ENCODE measurements at places on chromosomes 6 and 20.

DNA sequence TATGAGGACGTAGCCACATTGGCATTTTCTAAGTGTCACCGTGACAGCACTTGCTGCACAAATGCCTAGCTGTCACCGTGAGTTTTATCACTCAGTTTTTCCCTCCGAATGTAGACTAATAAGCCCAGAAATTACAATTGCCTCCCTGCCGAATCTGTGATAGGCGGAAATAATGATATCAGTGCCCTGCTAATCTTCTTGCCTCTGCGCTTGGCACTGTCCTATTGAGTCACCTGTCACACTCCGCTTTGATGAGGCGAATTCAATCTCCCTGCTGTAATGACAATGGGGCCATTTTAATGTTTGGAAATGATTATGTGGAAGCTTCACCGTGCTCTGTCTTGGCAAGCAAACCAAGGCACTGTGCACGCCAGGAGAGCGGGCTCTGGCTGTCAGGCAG, 112.8 kb downstream of the LINC00237 start:
- DNase-seq: no peak

DNA sequence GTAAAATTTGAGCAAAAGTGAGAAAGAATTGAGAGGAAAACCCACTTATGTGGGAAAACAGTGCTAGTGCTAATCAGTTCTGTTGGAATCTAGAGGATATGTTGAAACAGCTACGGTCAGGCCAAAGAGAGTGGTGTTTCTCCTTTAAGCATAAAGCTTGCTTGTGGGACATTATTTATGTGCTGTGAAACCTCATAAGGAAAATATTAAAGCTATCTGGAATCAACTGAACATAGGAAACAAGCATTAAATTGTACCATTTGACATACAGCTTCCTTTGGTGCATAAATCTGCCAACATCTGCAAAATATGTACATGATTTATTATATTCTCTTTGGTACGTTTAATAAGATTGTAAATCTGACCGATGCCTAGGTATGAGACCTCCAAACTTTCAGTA, 182.5 kb upstream of the PDE10A start:
- no peak for DNase-seq

DNA sequence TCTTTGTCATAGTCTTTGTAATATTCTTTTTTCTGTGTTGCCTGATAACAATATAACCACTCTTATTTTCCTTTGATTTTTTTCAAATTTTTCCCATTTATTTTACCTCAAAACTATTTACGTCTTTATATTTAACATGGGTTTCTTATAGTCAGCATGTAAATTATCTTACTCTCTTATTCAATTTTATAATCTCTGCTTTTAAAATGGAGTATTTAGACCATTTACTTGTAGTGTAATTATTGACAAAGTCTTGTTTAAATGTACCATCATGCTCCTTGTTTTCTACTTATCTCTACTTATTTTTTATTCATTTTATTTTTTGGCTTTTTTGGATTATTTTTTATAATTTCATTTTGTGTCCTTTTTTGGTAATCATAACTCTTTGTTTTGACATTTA, 476.5 kb upstream of the MAP3K7 start:
- no peak for DNase-seq

DNA sequence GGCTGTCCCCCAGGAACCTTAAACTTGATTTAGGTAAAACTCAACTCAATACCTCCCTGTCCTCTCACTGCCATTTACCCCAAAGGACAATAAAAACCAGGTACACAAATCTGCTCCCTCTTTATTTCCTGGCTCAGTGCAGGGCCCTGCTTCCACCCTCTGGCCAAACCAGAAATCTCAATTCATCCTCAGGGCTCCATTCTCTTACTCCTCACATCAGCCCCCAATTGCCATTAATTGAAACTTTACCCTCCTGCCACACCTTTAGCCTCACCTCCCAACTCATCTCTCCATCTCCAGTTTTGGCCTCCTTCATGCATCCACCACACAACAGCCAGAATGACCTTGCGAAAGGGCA, 10.5 kb downstream of the ZBTB2 start:
- no peak for DNase-seq

GRCh38 chr6:142960098-142960497, 15.1 kb upstream of the HIVEP2 start:
- DNase-seq: no peak

DNA sequence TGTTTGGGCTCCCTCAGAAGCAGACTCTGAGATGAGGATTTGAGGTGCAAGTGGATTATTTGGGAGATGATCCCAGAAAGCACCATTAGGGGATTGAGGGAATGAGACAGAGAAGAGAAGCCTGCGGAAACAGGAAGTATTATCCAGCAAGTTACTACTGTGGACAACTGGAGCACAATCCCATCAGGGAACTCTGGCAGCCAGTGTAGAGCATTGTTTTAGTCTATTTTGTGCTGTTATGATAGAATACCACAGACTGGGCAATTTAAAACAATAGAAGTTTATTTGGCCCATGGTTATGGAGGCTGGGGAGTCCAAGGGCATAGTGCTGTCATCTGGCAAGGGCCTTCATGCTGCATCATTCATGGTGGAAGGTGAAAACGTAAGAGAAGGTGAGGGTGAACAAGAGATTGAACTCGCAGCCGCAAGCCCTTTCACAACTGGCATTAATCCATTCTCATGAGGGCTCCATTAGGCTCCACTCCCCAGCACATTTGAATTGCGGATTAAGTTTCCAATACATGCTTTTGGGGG, 43.5 kb upstream of the SLC9A8 start:
- no peak for DNase-seq

DNA sequence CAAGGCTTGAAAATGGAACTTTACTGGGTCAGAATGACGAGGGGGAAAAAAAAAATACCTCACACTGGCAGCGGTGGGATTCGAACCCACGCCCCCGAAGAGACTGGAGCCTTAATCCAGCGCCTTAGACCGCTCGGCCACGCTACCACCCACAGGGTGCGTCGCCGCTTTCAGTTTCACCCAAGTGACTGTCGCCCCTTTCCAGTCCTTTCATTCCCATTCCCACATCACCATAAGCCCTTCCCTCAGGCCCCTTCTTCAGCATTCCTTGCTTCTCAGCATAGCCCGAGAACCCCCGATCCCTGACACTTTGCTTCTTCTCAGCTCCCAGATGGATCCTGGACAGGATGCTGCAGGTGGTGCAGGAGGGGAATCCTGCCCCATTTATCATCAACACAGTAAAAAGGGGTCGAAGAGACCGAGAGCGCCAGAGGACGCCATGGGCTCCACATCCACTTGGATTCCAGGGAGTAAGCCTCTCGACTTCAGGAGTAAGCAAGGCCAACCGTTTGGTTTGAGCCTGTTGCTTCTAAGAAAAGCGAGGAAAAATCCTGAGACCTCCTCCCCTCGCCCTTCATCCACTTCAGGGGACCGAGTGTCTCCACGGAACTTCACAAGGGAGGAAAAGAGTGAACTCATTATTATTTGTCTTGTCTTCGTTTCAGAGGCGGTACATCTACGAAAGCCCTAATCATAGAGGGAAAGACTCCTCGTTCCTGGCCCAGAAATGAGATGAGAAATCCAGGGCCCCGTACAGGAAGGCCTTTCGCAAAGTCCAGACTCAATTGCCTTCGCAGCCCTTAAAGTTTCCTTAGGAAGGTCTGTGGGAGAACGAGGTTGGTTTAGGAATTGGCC, 20.0 kb upstream of the TRIM27 start:
- peak; percentile 69 for DNase-seq

GRCh38 chr20:16003310-16003709, 569.9 kb downstream of the KIF16B start:
- DNase-seq: no peak

DNA sequence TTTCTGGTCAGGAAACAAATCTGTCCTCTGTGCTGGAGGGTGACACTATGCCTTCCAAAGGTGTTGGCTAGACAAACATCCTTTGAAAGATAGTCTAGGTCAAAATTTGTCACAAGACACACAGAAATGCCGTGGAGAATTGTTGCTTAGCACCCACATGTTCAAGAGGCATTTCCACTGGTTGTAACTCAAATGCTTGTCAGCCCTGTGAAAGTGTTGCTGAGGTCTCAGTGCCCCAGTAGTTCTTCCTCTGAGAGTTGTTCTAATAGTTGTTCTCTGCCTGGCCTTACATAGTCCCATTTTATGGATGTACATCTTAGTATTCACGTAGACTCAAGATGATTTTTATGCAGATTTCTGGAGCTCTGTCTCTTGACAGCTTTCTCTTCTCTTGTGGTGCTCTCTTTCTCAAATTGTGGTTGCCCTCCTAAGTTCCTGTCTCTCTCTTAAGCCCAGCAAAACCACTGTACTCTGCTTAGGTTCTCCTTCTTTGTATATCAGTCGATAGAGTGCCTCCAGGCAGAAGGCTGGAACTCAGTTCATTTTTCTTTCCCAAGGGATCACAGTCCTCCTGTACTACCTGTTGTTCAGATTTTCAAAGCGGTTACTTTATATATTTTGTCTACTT, 39.5 kb upstream of the REV3L start:
- no peak for DNase-seq

DNA sequence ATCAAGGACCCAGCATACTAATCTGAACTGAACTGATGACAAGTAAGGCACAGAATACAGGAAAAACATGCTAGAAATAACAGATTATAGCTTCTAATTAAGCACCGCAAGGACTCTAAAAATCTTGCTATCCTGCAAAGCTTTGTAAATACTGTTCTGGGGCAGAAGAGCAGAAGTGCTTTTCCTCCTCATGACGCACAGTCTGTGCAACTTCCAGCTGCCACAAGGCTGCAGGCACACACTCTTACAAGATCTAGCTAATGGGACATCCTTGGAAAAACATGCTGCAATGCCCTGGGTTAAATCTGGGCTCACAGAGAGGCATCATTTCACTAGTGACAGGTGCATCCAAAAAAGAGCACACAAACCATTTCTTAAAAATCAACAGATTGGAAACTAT, 188.6 kb downstream of the GJA10 start:
- no peak for DNase-seq

DNA sequence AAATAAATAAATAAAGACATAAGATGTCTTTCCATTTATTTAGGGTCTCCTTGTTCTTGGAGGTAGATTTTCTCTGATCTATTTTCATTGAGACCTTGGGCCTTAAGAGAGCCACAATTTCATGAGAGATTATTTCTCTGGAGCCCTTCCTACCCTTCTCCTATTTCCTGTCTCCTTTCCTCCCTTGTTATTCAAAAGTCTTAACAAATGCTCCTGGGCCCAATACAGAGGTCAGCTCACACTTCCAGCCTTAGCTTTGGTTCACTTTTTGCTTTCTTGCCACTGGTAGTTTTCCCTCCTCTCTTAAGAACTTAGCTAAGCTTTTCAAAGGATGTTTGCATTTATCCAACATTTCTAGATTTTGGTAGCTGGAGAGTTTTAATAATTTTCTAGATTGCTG, 44.0 kb downstream of the PTPRA start:
- no peak for DNase-seq

- DNase-seq: no peak
Observed at GRCh38 chr6:18561037-18561750, 174.0 kb downstream of the RNF144B start.

GRCh38 chr20:9166153-9166780, 97.4 kb downstream of the PLCB4 start:
- DNase-seq: no peak

DNA sequence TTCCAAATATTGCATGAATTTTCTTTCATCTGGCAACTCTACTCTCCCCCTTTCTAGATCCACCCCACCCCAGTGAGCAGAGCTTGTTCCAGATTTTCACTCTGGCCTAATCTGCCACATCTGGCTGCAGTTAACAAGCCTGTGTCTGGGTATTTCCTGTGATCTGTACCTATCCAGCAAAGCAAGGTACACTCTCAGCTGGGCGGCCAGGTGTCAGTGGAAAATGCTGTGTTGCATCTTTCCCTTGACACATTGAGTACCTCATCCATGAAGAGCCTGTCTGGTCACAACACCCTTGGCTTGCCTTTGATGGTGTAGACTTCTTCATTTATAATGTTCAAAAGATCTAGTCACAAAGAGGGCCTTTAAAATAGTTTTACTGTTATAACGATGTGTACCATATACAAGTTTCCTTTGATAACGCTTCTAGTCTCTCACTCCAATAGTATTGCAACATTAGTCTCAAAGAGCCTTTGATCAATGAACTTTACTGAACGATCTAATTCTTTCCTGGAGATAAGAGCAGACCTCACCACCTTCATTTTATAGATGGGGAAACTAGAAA, 6.0 kb upstream of the RNF182 start:
- no peak for DNase-seq

Data from NCI-H1417 (cell line).